Activated CD8-positive, alpha-beta T cell treated with anti-CD3 and anti-CD28 coated beads, Interleukin-2, amount 10 ng/mL, durations not matched to agents 7 days and 5 days (primary cell): ENCODE measurements at places on chromosomes 13 and 19.

- DNase-seq = peak; percentile 75
These were observed at the start of gene CTXN1 for GRCh38 chr19:7926021-7926726. TSS of gene CTXN1 (minus strand) at chr19:7926135. CDS start at chr19:7925538, 597 bp downstream.

- DNase-seq = no peak
These were observed 11.4 kb downstream of the ZNF331 start for GRCh38 chr19:53549340-53549739.

DNA sequence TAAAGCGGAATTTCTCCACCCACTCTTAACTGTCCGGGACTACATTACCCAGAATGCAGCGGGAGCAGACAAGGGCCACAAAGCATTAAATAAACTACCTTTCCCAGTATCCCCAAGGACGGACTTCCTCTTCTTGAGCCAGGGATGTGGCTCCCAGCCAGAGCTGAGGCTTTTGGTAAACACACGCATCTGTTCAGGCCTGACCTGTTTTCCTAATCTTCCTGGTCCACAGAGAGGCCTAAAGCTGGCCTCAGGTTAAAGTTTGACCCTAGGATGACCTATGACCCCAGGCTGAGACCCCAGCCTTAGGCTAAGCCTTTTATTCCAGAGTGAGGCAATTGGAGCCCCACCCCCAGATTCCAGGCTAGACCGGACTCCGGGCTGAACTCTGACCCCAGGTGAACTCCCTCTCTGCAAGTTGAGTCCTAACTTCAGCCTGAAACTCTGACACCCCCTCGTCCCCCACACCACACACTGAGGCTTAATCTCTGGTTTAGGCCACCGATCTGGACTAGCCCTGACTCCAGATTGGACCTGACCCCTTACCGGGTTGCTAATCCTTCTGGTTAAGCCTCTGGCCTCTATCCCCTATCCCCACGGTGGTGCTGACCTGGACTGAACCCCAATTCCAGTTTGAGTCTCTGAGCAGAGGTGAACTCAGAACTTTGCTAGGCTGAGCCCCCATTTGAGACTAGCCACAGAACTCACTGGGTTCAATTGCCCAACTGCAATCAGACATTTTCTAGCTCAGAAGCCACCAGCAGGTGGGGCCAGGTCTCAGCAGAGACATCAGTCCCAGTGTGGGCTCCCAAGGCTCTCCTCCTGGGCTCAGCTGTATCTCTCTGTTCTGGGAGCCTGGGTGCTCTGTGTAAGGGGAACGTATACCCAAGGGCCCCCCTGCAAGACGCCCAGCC, 750 bp upstream of the GPR108 start:
- peak; percentile 90 for DNase-seq

DNA sequence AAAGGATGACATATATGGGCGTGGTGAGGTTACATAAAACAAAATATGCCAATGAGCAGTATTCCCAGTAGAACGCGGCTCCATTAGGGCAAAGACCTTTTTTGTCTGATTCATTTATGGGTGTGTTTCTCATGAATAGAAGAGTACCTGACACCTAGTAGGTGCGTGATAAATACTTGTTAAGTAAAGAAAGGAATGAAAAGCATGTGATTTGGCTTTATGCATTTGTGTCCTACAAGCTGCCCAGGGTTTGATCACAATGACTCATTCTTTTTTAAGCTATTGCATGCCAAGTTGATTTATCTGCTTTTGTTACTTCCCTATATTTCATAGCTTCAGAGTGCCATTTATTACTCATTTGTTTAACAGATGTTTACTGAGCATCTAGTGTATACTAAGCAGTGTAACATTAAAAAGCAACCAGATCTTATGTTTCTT, 19.1 kb upstream of the KCTD4 start:
- no peak for DNase-seq

DNA sequence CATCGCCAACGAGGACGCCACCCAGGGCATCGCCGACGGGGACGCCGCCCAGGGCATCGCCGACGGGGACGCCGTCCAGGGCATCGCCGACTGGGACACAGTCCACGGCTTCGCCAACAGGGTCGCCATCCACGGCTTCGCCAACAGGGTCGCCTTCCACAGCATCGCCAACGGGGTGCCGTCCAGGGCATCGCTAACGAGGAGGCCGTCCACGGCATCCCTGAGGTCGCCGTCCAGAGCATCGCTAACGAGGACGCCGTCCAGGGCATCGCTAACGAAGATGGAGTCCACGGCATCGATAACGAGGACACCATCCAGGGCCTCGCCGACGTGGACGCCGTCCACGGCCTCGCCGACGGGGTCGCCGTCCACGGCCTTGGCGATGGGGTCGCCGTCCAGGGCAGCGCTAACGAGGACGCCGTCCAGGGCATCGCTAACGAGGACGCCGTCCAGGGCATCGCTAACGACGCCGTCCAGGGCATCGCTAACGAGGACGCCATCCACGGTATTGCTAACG, 947.8 kb downstream of the TUBA3C start:
- no peak for DNase-seq

GRCh38 chr19:41420101-41420880, 6.9 kb downstream of the B3GNT8 start:
- no peak for DNase-seq

DNA sequence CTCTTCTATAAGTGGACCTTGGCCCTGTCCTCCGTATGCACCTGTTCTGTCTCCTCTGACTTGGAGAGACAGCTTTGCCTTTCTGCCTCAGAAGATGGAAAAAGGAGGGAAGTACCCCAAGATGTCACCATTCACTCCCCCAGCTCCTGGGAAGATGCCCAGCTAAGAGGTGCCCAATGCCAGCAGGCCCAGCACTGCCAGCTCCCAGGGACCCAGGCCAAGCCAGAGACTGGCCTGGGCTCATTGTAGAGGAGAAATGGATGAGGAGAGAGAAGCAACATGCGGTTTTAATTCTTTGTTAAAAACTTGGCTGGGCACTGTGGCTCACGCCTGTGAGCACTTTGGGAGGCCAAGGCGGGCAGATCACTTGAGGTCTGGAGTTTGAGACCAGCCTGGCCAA, 111.5 kb upstream of the ZNF507 start:
- DNase-seq = no peak

GRCh38 chr13:30165796-30166195, 141.6 kb downstream of the KATNAL1 start:
- no peak for DNase-seq

GRCh38 chr13:21698817-21699679, 28.2 kb downstream of the FGF9 start:
- no peak for DNase-seq

DNA sequence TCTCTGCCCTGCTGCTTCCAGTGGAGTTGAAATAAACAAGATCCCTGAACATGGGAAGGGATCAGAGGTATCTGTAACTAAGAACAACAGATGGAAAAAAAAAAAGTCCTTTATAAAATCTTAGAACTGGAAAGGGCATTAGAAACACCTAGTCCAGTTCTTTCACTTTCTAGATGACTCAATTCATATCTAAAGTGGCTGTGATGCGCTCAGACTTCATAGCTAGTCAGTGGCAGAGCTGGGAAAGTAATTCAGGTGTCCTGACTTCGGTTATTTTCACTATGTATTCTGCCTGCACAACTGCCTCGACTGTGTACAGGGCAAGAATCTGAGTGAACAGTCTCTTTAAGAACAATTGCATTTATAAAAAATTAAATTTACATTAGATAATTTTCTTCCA, 151.8 kb upstream of the TMTC4 start:
- DNase-seq = no peak

DNA sequence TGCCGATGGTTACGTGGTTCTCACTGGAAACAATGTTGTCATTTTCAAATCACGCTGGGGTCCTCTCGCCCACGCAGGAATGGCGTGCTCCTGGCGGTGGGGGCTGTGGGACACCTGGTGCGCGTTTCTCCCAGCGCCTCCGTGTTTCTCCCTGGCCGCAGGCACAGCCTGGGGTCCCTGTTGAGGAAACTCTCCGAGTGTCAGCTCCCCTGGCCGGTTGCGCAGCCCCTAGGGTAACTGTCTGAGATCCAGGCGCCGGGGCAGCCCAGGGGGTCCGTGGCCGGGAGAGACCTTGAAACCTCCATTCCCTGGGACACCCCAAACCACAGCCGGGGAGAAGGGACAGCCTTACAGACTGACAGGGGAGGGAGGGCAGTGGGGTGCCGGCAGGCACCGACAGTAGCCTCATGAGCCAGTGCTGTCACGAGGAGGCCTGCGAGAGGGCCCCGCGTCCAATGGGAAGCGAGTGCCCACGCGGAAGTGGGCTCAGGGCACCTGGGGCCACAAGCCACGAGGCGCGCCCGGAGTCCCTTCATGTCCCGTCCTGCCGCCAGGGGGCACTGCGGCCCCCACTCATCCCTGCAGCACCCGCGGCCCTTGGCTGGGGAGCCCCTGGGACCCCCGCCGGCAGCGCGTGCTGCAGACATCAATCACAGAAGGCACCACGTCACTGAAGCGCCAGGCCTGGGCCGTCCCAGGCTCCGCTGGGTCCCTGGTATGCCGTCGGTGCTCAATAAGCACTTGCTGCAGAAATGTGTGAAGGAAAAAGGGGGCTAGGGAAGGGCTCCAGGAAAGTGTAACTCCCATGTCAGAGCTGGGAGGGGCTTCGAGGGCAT, 9.5 kb downstream of the ADAMTSL5 start:
- DNase-seq = peak; percentile 76

DNA sequence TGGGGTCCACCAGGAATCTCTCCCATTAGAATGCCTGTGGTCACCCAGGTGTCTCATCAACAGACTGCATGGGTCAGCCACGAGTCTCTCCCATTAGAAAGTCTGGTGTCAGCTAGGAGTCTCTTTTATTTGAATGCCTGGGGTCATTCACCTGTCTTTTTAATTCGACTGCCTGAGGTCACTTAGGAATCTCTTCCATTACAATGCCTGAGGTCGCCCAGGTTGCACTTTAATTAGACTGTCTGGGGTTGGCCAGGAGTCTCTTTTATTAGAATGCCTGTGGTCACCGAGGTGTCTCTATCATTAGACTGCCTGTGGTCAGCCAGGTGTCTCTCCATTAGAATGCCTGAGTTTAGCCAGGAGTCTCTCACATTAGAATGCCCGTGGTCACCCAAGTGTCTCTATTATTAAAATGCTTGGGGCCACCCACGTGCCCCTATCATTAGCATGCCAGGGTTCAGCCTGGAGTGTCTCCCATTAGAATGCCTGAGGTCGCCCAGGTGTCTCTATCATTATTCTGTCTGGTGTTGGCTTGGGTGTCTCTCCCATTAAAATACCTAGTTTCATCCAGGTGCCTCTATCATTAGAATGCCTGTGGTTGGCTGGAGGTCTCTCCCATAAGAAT, 1474.3 kb downstream of the UQCRFS1 start:
- DNase-seq = no peak

DNA sequence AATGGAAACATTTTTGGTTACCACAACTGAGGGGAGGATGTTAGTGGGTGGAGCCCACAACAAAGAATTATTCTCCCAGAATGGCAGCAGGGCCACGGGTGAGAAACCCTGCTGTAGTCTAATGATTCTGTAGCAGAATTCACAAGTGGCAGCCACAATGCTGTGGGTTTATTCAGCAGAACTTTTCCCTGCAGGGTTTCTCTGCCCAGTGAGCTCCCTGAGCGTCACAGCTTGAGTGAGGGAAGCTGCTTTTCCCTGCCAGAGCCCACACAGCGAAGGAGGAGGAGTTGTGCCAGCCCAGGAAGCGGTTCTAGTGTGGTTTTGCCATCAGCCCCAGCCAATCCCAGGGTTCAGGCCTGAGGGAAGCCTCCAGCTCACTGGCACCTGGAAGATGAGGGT, 4.4 kb downstream of the ATP12A start:
- DNase-seq = peak; percentile 50

- DNase-seq = no peak
These were observed 108.5 kb upstream of the TDRD3 start for GRCh38 chr13:60288569-60288968.

DNA sequence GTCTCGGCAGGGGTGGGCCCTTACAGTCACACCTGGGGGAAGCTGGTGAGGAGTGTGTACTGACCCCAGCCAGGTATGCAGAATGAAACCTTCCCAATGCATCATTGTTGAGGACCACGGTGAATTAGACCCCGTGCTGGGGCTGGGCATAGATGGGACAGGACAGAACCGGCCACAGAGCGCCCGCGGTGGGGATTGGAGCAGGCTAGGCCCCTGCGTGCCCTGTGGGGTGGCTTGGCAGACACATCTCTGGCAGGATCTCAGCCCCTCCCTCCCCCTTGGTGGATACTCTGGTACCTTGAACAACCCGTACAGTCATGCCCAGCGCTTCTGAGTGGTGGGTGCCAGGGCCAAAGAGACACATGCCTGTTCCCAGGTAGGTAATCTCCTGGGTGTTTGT, 200.6 kb downstream of the TEX29 start:
- DNase-seq = no peak

GRCh38 chr13:105346141-105346775, 1189.2 kb downstream of the EFNB2 start:
- no peak for DNase-seq

- no peak for DNase-seq
These were observed 18.7 kb downstream of the CAPS start for GRCh38 chr19:5932609-5933262.

- DNase-seq = no peak
These were observed 2.3 kb downstream of the DDX39A start for GRCh38 chr19:14416817-14417231.

DNA sequence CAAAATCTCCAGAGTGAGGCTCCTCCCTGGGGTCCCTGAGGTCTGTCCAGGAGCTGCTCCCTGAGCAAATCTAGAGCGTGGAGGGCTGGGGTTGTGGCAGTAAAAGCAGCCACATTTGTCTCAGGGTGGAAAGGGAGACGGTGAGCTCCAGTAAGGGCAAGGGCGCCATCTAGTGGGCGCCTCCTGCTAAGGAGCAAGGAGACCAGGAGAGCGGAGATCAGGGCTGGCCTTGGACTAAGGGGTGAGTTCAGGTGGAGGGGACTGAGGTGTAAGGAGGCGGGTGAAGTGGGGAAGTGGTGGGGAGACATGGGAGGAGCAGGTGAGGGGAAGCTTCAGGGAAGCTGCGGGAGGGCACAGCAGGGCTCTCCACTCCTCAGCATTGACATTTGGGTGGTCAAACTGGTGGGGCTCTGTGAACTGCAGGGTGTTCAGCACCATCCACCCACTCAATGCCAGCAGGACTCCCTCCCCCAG, 5.3 kb upstream of the CEACAM21 start:
- peak; percentile 88 for DNase-seq

DNA sequence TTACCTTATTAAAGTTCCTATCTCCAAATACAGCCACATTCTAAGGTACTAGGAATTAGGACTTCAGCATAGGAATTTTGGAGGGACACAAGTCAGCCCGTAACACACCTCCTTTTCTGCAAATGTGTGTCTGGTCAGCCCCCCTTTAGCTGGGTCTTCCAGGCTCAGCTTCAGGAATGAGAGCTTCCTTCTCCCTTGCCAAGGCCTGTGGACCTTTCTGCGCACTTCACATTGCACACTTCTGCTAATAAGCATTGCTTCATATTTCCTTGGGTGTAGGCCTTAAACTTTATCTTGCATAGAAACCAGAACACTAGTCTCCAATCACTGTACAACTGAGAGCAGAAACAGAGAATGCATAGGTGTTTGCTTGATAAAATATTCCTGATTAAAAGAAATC, 4.5 kb upstream of the STK24 start:
- no peak for DNase-seq

- DNase-seq = no peak
These were observed 293.3 kb downstream of the ZNF536 start for GRCh38 chr19:30665449-30665848.
